ENCODE measurements at places on chromosomes 12 and 14.

DNA sequence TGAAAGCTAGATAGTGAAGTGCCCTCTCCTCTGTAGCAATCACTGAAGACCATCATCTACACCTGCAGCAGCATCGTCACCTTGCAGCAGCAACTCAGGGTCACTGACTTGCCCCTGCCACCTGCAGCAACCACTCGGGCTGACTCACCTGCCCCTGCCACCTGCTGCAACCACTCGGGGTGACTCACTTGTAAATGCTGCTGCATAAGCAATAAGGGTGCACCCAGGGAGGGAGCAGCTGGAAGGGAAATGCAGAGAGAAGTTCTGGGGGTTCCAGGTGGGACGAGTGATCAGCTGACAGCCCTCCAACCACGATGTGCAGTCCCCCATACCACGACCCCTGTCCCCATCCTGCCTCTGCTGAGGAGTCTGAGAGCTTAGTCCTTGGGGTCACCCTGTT lies 357.1 kb upstream of the SFSWAP start:
- no peak for DNase-seq

DNA sequence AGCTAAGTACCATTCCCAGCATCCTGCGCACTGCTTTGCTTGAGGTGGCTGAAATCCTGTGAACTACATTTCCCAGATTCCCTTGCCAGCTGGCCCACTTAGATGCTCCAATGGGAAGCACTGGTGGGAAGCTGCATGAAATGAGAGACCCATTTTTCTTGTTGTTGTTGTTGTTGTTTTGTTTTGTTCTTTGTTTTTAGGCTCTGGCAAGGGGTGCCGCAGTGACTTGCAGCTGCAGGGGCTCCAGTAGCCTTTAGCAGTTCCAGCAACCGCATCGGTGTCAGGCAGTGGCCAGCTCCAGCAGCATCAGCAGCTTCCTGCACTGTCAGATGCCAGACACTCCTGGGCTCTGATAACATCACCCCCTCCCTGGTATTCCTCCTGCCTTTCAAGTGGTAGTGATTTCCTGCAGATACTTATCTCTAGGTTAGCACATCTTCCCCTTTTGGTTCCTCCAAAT lies 8.8 kb upstream of the EGLN3 start:
- DNase-seq, result no peak

DNA sequence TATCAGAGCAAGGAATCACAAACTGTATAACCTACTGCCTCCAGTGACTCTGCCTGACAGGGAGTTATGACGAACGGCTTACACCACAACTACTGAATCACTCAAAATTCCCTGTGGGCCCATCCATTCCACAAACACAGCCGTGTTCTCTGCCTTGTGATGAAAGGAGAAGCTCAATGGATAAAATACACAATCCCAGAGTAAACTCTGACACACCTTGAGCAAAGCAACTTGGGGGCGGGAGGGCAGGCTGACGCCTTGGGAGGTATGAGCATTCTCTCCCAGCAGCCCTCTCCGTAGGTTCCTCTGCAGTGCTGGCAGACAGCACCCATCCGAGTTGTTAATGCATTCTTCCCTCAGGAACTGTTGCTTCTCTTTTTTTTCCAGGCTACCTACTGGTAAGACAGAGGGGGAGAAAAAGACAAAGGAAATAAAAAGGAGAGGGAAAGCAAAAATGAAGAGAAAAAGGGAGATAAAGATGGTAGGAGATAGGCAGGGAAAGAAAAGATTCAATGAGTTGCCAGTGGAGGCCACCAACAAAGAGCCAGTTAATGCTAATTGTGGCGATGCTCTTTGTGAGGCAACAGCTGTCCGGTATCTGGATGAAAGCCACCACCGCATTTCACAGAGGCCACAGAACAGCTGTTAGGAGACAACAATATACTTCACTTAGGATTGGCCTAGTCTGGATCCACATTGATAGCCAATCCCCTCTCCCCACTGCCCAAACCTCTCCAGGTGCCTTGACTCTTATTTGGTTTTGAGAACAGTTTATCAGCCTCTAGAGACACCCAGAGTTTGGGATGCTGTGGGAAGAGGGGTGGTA lies 4.7 kb upstream of the DIO2 start:
- DNase-seq, result peak; percentile 35

DNA sequence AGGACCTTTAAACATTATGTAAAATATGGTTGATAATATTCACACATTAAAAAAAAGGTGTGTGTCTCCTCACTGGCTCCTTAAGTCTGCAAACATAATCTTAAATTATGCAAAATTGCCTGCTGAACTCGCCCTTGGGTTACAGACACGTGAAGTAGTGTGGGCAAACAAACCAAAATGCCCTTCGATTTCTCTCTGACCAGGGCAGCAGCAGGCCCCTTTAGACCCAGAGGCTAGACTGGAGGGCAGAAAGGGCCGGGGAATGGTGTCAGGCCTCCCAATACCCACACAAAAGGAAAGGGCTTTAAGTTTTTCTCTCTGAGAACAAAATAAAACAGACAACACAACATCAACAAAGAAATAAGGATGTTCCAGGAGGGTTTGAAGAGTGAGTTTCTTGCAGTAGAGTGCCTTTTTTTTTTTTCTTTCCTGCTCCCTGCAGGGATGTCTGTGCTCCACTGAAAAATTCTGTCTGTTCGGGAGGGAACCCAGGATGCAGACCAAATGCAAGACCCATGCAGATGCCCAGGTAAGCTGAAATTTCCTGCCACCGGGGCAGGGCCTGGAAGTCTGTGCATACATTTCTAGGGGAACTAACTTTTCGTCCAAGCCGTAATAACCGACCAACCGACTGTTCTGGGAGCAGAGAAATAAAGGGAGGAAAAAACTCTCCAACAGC lies 1.7 kb downstream of the TBX3 start:
- no peak for DNase-seq

DNA sequence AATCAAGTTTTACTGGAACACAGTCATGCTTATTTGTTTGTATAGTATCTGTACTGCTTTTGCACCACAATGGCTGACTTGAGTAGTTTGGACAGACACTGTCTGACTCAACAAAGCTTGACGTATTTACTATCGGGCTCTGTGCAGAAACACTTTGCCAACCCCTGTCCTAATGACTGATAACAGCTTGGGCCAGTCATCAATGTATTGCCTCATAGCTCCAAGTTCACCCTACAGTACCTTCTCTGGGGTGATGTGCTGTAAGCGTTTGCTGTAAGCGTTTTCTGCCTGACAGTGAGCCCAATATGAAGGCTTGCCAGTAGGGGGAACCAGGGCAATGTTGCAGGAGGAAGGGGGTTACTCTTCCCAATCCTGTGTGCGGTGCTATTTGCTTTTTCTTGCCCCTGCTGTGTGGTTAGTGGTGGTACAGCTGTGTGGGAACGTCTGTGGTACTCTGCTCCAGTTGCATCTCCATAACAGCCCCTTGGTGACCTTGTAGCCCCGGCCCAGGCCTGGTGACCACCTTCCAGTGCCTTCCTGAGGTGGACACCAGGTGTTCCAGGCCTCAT lies 5.4 kb upstream of the CCDC177 start:
- DNase-seq, result peak; percentile 54

DNA sequence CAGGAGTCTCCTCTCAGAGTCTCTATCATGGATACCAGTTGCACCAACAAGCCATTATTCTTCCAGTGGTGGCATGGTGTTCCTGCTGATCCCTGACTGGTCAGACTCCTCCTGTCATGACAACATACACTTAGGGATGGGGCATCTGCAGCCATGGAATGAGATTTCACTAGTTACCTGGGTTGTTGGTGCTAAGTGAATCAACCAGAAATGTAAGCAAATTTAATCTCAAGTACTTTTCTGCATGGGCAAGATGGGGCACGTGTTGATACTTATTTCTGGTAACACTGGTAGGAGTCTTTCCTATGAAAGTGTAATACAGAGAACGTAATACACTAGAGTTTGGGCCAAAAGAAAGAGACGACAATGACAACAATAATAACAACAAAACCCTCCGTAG lies 211.5 kb upstream of the FOXN3 start:
- DNase-seq, result no peak

GRCh38 chr12:96520767-96521166 lies 31.4 kb downstream of the CFAP54 start:
- DNase-seq, result no peak

- DNase-seq, result no peak
Measured at GRCh38 chr12:28248555-28249145, 58.4 kb downstream of the CCDC91 start.

- DNase-seq, result no peak
Measured at GRCh38 chr14:105205673-105206208, 24.6 kb upstream of the NUDT14 start.

DNA sequence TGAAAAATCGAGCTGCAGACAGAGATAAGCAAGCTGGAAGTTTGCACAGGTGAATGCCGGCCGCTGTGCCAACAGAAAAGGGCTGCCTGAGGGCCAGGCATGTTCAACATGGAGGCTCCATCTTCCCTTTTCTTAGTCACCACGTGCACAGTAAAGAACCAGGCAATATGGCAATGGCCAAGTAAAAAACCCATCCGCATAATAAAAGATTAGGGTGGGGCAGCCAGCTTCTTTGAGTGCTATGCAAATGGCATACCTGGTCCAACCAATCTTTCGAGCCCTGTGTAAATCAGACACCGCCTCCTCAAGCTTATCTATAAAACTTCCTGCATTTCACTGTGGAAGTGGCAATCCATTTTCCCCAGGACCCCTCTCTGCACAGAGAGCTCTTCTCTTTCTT lies 16.7 kb downstream of the PNP start:
- no peak for DNase-seq

GRCh38 chr12:12839873-12840579 lies 26.9 kb downstream of the DDX47 start:
- peak; percentile 93 for DNase-seq

- DNase-seq, result no peak
Measured at GRCh38 chr14:49049711-49050110, 536.5 kb downstream of the RPS29 start.

DNA sequence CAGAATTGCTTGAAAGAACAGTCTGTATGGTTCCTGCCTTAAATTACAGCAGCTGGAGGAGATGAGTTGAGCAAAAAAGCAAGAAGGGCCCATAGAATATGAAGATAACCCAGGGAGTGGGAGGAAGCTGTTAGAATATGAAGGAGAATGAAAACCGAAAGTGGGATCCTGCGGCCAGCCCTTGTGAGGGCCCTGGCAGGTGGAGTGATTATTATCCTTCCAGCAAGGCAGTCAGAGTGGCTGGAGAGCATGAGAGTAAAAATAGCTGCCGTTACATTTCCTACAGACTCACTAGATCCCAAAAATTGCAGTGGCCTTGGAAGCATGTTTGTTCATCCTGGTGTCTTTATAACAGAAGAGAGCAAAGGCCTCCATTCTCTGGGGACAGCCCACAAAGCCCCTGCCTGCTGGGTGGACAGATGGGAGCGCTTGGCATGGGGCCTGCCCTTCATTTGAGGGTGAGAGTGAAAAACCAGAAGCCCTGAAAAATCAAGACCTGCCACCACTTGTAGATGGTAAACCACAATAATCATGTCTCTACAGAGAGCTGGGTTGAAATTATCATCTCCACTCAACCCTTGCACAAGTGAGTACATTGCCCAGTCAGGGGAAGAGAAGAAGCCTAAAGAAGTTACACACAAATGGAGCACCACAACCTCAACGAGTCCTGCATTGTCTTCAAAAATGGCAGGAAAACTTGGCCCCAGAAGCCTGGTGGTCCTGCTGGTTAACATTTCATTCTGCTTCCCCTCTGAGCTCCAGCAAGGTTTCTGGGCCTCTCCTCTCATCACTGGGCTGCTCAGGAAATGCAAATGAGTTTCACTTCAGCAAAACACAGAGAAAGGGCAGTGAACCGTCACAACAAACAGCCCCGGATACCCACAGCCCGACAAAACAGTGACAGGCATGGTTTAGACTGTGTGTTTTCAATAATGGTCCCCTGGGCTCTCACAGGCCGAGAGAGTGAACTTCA lies 20.5 kb downstream of the ZDHHC22 start:
- DNase-seq, result no peak

GRCh38 chr12:31985832-31986231 lies 26.6 kb downstream of the RESF1 start:
- DNase-seq, result no peak

GRCh38 chr14:68598621-68599447 lies 194.0 kb downstream of the ZFP36L1 start:
- peak; percentile 91 for DNase-seq

DNA sequence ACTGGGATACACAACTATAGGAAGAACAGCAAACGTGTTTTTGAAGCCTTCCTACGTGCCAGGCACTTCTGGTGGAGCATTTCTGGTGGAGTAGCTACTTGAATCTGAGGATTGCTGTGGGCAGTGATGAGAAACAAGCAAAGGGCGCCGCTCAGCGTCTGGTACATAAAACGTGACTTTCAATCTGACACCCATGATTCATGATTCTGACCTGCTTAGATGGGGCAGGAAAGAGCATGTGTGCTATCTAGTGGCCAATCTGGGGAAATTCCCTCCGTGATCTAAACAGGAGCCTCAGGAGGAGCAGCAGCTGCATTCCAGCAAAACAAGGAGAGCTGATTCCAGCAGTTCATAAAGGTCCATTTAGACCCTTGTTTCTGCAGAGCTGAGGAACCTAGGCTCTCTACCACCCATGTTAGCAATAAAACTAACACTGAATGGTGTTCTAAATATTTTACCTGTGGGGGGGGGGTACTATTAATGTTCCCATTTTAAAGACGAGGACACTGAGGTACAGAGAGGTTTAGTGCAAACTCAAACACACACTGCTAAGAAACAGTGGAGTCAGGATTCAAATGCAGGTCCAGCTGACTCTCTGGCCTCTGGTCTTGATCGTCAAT lies 37.8 kb downstream of the PAH start:
- DNase-seq, result peak; percentile 83

DNA sequence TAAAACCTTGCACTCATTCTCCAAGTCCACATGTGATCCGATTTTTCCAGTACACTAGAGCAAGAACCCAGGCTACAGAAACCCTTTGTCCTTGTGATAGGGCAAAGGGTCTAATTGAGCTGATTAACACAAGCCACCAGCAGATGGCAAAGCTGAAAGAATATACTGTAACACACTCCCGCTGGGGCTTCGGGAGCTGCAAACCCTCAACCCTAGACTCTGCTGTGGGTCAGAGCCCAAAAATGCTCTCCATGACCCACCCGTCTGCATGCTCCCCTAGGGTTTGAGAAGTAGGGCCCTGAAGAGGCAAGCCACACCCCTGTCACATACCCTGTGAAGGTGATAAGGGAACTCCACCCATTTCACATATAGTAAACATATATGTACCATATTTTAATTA lies 33.6 kb upstream of the PCNX1 start:
- no peak for DNase-seq

Measured in Daoy (cell line).